Myometrial cell (primary cell): ENCODE measurements at places on chromosomes 3 and 15. TPM values are rescaled to one million over a fixed set of nuclear protein-coding genes. Genes with fewer than 3 reads are reported as not detected.

The DNAH1 gene
- total RNA-seq: 0.71 and 1.7 TPM in 2 replicates

The CILP gene
- total RNA-seq: 0.18 TPM in 1 of 2 replicates, not detected in the other

The SLC15A2 gene
- under 0.01 TPM in 1 of 2 replicates, not detected in the other for total RNA-seq

The KNSTRN gene
- 43.2 and 47.3 TPM in 2 replicates for total RNA-seq

The SH2D7 gene
- total RNA-seq: not detected in 2 replicates

The FAM174B gene
- total RNA-seq: 0.18 and 0.29 TPM in 2 replicates

The ISLR2 gene
- 0.18 TPM in 1 of 2 replicates, not detected in the other for total RNA-seq

The GPR171 gene
- not detected in 2 replicates for total RNA-seq

The PLA2G4B gene
- 0.29 and 1.4 TPM in 2 replicates for total RNA-seq

The CPNE9 gene
- total RNA-seq: not detected in 2 replicates

The SEMA7A gene
- 71.4 and 86.2 TPM in 2 replicates for total RNA-seq

The HTR3C gene
- not detected in 2 replicates for total RNA-seq

The GCNT3 gene
- not detected in 2 replicates for total RNA-seq

The GOLGA6A gene
- total RNA-seq: not detected in 2 replicates

The NMB gene
- total RNA-seq: 6.9 and 14.9 TPM in 2 replicates

The NME9 gene
- total RNA-seq: not detected in 2 replicates

The SLC35A5 gene
- 20.2 and 38.3 TPM in 2 replicates for total RNA-seq

The ZNF660 gene
- 0.29 and 0.71 TPM in 2 replicates for total RNA-seq

The CERS3 gene
- total RNA-seq: not detected in 2 replicates
